ENCODE measurements at places on chromosomes 2 and 18. TPM values are rescaled to one million over a fixed set of nuclear protein-coding genes. Genes with fewer than 3 reads are reported as not detected.

DNA sequence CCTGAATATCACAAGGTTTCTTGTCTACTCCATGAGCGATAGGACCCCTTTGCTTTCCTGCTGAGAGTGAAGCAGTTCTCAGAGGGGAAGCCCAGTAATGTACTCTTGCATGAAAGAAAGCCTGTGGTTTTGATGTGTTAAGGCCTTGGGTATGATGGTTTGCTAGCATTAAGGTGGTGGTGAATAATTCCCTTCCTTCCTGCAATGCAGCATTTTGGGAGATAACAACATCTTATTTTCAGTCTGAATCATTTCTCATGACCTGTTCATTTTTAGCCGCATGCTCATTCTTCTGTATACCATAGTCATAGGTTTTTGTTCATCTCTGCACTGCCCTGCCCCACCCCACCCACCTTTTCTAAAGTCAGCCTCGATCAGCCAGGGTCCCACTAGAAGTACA, 66.2 kb downstream of the HNMT start:
- DNase-seq = no peak

DNA sequence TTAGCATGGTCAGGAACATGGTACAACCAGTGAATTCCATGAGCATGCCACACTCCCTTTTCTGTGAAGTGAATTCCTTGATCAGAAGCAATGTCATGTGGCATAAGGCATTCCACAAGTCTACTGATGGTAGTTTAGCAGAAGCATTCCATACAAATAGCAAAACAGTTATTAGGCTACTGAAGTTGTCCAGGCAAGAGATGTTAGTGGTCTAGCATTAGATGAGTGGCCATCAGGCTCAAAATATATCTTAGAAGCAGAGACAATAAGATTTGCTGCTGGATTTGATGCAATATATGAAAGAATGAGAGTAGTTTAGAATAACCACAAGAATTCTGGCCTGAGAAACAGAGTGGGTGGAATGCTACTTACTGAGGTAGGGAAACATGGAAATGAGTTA, 355.3 kb upstream of the NRXN1 start:
- DNase-seq = no peak

DNA sequence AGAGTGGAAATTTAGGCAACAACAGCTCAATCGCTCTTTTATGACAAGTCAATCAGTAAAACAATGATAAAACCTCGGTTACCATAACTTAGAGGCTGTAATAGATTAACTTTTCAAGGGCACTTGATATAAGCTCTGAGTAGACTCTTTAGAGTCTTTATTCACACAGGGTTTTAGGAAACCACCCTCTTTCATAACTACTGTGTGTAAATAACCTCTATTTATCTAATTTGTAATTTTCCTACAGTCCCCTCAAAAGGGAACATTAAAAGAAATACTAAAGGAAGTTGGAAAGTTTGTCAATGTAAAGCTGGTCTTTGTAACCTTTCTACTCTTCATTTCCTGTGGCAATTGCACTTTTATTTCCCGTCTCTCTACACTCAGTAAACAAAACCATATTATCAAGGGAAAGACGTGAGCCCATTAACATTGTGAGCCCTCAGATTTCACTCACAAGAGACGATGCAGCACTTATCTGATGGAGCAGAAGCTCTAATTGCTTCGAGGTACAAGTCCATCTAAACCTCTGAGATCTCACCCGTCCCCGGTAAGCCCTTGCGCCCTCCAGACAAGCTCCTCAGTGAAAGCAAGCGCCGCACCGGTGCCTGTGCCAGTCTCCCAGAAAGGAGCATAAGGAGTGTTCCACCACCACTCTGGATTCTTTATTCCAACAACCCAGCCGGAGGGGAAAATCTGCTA, 1.1 kb upstream of the HOXD1 start:
- peak; percentile 67 for DNase-seq

GRCh38 chr2:152693033-152693432, 24.2 kb downstream of the PRPF40A start:
- no peak for DNase-seq

DNA sequence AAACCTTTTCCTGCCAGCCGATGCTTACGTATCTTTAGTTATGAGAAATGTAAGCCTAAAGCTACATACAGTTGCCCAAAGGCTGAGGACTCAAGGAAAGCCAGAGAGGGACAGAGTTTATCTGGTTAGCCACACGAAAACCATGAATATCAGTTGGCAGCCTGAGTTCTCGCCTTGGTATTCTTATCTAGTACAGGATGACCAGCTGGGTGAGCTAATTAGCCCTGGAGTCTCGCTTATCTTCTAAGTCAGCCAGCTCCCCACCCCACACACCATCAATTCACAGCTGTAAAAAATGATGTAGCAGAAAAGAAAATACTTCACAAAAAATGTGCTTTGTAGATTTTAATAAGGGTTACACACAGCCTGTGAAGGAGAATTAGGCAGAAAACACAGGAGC, 617.5 kb upstream of the SOX11 start:
- DNase-seq = no peak

Gene CYP27A1
- 18.5 TPM for total RNA-seq

Gene CYP1B1
- 79.2 TPM for total RNA-seq

Gene KATNAL2
- 6.9 TPM for total RNA-seq

All from kidney (tissue), 22 donors.